Breast epithelium (tissue), 4 donors: ENCODE measurements at places on chromosomes 3 and 15. TPM values are rescaled to one million over a fixed set of nuclear protein-coding genes. Genes with fewer than 3 reads are reported as not detected.
A peak's percentile ranks its signal among the peaks of the same experiment; 100 is the strongest.

- H3K4me1 ChIP-seq = peaks cover 11% of the 10 kb centered on the region
- no peaks in the 10 kb centered on the region for H3K36me3 ChIP-seq
- peak within 1 kb of the TSS; percentile 74 for H3K4me3 ChIP-seq
- peak within 1 kb of the TSS; percentile 87 for H3K27ac ChIP-seq
Observed at GRCh38 chr15:91853511-91853947, at the start of gene SLCO3A1. Gene SLCO3A1, plus strand, starts transcription at chr15:91853708.

DNA sequence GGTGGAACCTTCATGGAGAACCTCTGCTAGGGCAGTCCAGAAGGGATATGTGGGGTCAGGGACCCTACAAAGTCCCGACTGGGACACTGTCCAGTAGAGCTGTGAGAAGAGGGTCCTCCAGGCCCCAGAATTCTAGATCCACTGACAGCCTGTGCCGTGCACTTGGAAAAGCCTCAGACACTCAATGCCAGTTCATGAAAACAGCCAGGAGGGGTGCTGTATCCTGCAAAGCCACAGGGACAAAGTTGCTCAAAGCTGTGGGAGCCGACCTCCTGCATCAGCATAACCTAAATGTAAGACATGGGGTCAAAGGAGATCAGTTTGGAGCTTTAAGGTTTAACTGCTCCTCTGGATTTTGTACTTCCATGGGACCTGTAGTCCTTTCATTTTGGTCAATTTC is 448.8 kb upstream of the CADM2 start:
- H3K27ac ChIP-seq = no peak overlapping the region
- H3K4me3 ChIP-seq = no peak overlapping the region
- H3K36me3 ChIP-seq = no peaks in the 10 kb centered on the region
- H3K4me1 ChIP-seq = no peaks in the 10 kb centered on the region

DNA sequence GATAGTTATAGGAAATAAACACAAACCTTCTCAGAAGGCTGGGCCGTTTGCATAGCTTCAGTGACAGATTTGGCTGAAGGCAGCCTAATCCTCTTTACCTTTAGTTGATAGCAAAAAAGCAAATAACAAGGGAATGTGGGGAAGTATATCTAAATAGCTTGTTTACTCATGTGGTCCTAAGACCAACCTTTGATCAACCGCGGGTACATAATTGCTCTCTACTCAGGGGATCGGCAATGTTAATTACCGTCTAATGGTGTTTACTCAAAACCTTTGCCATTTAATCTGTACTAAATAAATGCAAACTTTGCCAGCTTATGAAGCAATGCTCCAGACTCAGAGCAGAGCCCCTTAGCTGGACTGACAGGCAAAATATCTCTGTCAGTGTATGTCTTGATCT is 51.6 kb downstream of the EIF3J start:
- H3K27ac ChIP-seq = no peak overlapping the region
- DNase-seq = no peak
- H3K4me1 ChIP-seq = no peaks in the 10 kb centered on the region
- no peaks in the 10 kb centered on the region for H3K36me3 ChIP-seq

- H3K36me3 ChIP-seq = no peaks in the 10 kb centered on the region
- H3K27me3 ChIP-seq = no peaks in the 10 kb centered on the region
- peaks cover 16% of the 10 kb centered on the region for H3K4me1 ChIP-seq
- H3K27ac ChIP-seq = peak overlapping the region; percentile 81
- H3K4me3 ChIP-seq = peak overlapping the region; percentile 57
Observed at GRCh38 chr3:72177075-72178050, 392.4 kb upstream of the PROK2 start.

DNA sequence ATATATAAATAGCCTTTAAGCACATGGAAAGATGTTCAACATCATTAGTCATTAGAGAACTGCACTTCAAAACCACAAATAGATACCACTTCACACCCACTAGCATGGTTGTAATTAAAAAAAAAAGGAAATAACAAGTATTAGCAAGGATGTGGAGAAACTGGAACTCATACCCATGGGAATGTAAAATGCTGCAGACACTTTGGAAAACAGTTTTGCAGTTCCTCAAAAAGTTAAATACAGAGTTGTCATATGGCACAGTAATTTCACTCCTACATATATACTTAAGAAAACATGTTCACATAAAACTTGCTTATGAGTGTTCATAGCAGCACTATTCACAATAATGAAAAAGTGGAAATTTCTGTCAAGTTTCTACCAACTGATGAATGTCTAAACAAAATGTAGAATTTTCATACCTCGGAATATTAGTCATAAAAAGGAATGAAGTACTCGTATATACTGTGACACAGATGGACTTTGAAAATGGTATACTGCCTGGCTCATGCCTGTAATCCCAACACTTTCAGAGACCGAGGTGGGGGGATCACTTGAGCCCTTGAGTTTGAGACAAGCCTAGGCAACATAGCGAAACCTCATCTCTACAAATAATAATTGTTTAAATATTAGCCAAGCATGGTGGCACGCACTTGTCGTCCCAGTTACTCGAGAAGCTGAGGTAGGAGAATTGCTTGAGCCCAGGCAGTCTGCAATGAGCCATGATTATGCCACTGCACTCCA is 28.1 kb downstream of the BCL2A1 start:
- H3K27me3 ChIP-seq = no peaks in the 10 kb centered on the region
- H3K36me3 ChIP-seq = no peaks in the 10 kb centered on the region
- no peak overlapping the region for H3K27ac ChIP-seq
- H3K4me1 ChIP-seq = no peaks in the 10 kb centered on the region
- H3K4me3 ChIP-seq = no peak overlapping the region

- peak overlapping the region; percentile 99 for H3K27ac ChIP-seq
- DNase-seq = no peak
- peak overlapping the region; percentile 77 for H3K4me3 ChIP-seq
- no peaks in the 10 kb centered on the region for H3K36me3 ChIP-seq
Observed at GRCh38 chr3:113213896-113214587, 2.7 kb downstream of the BOC start.

GRCh38 chr3:4163011-4163410 is 140.2 kb upstream of the SETMAR start:
- DNase-seq = no peak
- no peaks in the 10 kb centered on the region for H3K27me3 ChIP-seq
- H3K36me3 ChIP-seq = no peaks in the 10 kb centered on the region
- no peak overlapping the region for H3K27ac ChIP-seq

DNA sequence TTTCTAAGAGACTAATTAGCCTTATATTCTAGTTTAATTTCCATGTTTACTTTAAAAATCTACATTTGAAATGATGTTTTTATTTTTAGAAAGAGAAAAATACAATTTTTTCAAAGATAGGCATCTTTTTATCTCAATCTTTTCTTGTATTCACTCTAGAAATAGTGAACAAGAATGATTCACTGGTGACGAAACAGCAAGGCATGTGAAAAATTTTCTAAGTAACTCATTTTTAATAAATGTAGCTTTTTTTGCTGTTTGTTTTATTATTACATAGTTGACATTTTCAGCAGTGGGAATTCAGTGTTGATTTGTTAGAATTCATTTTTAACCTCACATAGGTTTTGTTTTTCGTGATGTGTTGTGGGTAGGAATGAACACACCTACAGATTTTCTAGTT is 1226.4 kb downstream of the NSUN3 start:
- H3K27me3 ChIP-seq = no peaks in the 10 kb centered on the region
- no peak overlapping the region for H3K4me3 ChIP-seq
- H3K36me3 ChIP-seq = no peaks in the 10 kb centered on the region
- H3K27ac ChIP-seq = no peak overlapping the region

DNA sequence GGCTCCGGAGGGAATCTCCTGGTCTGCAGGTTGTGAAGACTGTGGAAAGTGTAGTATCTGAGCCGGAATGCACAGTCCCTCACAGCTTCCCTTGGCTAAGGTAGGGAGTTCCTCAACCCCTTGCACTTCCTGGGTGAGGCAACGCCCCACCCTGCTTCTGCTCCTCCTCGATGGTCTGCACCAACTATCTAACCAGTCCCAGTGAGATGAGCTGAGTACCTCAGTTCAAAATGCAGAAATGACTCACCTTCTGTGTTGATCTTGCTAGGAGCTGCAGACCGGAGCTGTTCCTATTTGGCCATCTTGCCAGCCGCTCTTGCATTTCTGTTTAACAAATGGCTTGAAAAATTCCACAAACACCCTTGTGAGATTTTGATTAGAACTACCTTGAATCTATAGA is 156.1 kb downstream of the STXBP5L start:
- no peaks in the 10 kb centered on the region for H3K4me1 ChIP-seq
- no peaks in the 10 kb centered on the region for H3K27me3 ChIP-seq
- DNase-seq = no peak
- no peaks in the 10 kb centered on the region for H3K36me3 ChIP-seq

GRCh38 chr3:138854940-138855339 is 20.2 kb upstream of the PIK3CB start:
- no peak overlapping the region for H3K27ac ChIP-seq
- no peaks in the 10 kb centered on the region for H3K4me1 ChIP-seq
- DNase-seq = no peak
- H3K4me3 ChIP-seq = no peak overlapping the region

DNA sequence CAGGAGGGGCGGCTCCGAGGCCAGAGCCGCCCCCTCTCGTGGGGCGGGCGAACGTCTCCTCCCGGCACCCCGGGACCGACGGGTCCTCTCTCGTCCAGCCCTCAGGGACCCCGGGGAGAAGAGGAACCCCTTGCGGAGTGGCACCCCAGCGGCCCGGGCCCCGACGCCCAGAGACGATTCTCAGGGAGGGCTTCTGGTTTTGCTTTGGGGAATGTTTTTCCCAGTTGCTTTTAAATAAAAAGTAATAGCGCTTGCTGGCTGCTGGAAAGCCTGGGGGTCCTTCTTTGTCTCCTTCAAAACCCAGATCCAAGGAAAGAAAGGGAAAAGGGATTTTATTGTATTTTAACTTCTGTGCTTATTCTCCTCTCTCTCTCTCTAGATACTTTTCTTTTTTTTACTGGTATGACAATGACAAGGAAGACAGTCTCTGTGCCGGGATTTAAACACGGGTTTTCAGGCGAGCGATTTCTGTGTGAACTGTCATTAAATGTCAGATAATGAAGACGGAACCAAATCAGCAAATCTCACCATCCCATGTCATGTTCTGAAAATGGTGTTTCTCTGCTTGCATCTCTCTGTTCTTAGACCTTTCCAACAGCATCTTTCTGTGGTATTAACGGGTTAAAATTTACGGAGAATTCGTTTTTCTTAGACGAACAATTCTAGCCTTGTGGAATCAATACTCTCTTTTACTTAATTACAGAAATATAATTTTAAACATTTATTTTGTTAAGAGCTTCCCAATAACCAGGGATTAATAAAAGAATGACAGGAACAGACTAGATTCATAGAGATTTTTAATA is 530 bp upstream of the PCOLCE2 start:
- H3K4me3 ChIP-seq = peak overlapping the region; percentile 79
- no peaks in the 10 kb centered on the region for H3K36me3 ChIP-seq
- H3K27ac ChIP-seq = no peak overlapping the region
- H3K27me3 ChIP-seq = no peaks in the 10 kb centered on the region
- no peaks in the 10 kb centered on the region for H3K4me1 ChIP-seq
- DNase-seq = no peak

DNA sequence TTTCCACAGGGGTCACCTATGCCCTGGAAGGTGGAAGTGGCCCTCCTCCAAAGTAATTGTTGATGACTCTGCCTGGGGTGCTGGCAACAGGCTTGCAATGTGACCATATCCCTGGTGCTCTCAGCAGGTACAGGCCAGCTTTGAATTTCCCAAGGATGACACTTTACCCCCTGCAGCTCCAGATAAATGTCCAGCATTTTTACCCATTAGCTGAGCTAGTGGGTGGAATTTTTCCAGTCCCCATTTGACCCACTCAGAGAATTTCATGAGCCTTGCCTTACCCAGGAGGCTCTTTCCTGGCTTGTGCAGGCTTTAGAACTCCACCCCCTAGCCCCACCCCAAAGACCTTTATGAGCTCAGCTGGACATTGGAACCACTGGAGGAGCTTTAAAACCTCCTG is 77.6 kb downstream of the ST8SIA2 start:
- no peaks in the 10 kb centered on the region for H3K27me3 ChIP-seq
- H3K27ac ChIP-seq = no peak overlapping the region
- no peaks in the 10 kb centered on the region for H3K36me3 ChIP-seq

DNA sequence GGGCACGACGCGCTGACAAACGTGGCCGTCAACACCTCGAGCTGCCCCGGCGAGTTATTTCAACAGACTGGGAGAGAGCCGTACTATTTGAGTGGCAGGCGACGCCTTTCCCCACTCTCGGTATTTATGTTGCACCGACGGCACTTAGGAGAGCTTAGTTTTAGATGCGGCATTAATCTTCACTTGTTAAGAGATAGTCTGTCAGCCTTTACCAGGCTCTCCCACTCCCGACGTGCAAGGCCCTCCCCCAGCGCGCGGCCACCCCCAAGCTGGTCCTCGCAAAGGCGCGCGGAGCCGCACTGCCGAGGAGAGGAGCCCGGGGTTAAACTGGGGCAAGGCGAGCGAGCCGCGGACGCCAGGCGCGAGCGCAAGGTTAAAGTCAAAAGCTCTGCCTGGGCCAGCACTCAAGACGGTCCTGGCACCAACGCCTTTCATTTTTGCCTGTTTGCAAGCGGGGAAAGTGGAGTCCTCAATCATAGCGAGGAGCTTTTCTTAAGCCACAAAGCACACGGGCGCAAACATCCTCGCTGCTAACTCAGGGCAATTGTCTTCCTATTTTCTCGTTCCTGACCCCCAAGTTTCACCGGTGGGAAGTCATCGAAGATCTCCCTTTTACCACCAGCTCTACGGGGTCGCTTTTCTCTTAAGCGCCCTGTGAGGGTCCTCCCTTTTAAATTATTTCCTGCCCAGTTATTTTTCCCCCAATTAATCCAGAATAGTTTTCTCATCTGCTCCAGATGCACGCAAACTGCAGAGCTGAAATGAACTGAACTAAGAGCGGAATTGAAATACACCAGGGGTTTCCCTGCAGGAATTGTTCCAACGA is 86.6 kb downstream of the NR2F2 start:
- H3K27me3 ChIP-seq = no peaks in the 10 kb centered on the region

Gene KCTD6
- total RNA-seq = 15.4 TPM

Gene PROS1
- 65.7 TPM for total RNA-seq

Gene GATA2
- 14.4 TPM for total RNA-seq

Gene ZNF621
- total RNA-seq = 24.9 TPM

Gene PAQR5
- 2.0 TPM for total RNA-seq
